ENCODE measurements at places on chromosomes 1 and 21.

DNA sequence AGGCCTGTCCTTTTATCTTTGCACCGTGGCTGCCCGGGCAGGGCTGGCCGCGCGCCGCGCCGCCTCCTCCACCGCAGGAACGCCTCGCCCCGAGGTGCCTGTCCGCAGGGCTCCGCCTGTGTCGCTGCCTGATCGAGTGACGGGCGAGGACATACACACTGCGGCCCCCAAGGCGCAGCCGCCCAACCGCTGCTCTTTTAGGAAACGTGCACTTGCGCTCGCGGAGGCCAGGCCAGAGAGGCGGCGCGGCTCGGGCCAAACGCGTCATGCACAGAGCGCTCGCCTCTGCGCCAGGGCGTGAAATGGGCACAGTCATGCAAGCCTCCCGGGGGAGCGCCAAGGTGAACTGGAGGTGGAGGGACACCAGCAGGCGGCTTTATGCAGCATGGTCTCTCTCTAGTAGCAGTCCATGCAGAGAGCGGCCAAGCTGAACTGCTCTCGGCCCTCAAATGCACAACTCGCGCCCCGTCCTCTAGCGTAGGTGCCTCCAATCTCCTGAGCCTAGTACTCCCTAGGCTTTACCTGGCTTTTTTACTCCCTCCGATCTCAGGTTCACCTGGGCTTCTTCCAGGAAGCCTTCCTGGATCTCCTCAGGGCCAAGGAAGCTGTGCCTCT is 12.9 kb downstream of the TRABD2B start:
- no peak for DNase-seq

DNA sequence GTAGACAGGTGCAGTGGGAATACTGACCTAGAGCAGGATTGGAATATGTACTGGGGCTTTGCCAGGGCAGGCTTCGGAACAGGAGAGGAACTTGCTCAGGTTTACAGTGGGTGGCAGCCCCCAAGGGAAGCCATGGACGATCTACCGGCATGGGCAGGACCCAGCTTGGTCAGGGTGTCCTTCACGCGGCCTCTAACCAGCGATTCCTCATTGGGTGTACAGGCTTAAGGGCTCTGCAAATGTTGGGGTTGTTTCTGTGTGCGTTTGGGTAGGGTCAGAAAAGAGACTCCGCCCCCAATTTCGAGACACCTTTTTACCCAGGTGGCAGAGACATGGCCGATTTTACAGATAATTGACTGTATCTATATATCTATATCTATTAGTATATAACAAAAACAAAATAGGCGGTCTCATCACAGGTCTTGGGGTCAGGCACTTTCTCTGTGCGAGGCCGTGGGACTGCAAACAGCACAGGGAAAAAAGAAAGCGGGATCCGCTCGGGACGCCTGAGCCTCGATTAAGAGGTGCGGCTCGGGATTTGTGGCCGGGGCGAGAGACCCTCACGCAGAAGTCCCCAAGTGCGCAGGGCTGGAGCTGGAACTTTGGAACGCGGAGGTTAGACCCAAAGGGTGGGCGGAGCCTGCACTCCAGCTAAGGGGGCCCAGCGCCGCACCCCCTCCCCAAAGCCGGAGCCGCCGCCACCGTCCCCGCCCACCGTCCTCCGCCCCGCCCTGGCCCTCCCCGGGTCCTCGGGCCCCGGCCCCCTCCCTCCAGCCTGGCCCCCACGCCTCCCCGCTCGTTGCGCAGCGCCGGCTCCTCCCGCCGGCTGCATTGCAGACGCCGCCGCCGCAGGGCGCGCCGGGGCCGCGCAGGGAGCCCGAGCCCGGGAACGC is 67.5 kb upstream of the VAMP3 start:
- no peak for DNase-seq

DNA sequence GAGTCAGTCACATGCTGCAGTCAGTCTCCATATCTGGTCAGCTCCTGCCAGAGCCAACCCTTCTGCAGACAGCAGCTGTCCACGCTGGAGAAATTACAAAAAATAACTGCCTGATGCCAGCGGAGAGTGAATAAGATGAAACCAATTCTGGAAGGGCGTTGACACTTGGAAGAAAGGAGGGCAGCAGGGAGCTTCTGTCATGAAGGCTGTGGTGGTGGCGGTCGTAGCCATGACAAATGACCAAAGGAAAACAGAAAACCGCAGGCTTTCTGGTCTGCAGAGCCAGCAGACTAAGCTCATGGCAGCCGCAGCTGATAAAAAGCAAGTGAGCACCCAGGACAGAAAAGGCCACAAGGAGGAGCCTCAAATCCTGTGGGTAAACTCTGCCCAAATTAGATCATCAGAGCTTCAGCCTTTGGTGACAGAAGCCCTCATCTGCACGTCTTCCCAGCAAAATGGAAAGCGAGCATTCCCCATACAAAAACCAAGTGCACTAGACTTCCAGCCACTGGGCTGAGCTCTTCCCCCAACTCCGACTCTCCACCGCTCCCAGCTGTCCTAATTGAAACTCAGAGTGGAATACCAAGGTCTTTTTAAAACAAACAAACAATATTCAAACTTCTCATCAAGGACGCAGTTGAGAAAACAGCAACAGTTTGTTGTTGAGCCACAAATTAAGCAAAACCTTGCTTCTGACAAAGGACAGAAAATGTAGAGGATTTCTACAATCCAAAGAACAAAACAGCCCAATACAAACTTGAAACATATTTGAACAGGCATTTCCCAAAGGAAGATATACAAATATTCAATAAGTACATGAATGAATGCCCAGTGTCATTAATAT is 28.7 kb downstream of the RSPH1 start:
- no peak for DNase-seq

DNA sequence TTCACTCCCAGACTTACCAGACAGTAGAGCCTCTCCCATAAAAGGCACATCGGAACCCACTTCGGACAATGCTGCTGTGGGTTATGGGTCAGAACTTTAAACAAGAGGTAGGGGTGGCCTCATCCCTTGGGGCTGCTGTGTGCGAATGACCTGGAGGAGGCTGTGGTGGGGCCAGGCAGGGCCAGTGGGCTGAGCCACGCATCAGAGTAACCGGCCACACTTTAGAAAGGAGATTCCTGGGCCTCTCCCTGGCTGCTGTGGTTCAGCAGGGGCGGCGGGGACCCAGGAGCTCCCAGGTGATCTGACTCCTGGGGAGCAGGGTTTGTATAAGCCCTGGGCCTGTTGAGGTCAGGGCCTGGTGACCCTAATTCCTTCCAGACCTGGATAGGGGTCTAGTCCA is 110.2 kb upstream of the C1orf174 start:
- no peak for DNase-seq
